NCI-H526 (cell line): ENCODE measurements at places on chromosomes 7 and 10.

GRCh38 chr7:131726686-131727085 is 170.3 kb upstream of the PODXL start:
- no peak for DNase-seq

GRCh38 chr10:73597346-73597745 is 6.2 kb upstream of the USP54 start:
- DNase-seq: no peak

GRCh38 chr10:86391986-86392722 is 25.6 kb upstream of the GRID1 start:
- no peak for DNase-seq

DNA sequence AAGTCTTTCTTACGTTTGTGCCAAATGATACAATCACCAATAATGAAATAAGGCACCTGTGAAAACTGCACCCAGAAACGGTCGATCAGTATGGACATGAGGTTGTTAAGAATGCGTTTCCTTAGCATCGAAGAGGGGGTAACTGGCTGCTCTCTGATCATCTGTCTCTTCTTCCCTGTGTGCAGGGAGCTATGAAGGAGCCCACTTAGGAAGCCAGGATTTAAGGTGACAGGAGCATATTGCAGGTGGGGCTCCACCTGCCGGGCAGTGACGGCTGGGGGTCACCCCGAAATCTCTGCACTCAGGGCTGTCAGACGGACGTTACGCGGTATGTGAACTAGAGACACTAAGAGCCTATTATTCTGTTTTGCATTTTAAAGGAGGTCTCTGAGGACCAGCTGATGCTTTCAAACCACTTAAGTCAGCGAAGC is 64.5 kb downstream of the CARD11 start:
- DNase-seq: no peak

GRCh38 chr7:51101111-51101757 is 215.4 kb downstream of the COBL start:
- no peak for DNase-seq

DNA sequence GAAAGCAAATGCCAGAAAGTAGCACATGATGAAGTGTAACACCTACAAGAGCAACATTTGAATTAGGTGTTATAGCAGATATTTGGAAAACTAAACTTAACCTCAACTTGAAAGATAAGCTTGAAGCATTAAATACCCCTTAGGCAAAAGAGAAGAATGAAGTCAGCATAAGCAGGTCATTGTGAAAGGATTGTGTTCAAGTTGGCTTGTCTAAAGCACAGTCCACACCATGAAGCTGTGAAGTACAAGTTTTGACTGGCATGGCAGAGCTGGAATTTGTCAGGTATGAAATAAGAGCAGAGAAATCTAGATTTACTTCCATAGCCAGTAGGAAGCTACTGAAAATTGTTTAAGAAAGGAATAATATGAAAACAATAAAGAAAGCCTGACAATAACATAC is 480.3 kb upstream of the POT1 start:
- no peak for DNase-seq

- peak; percentile 74 for DNase-seq
Observed at GRCh38 chr7:8365499-8366110, 67.8 kb upstream of the NXPH1 start.

- DNase-seq: no peak
Observed at GRCh38 chr7:140263277-140263676, 86.5 kb upstream of the KDM7A start.

DNA sequence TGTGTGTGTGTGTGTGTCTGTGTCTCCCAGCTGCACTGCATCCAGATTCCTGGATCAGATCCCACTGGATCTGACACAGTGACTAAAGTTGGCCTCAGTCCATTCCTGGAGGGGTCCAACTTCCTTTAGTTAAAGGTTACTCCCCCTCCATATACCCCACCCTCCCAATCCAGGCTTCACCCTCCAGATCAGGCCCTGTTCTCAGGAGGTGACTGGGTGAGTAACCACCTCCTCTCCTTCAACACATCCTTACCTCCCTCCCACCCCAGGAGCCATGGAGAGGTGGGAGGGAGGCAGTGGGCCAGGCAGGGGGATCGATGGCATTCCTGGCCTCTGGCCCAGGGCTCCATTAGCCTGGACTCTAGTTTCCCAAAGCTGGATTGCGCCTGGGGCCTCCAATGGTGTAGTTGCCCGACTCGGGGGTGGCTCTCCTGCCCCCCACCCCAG is 11.3 kb downstream of the KCNIP2 start:
- DNase-seq: no peak

GRCh38 chr10:69317175-69317604 is 38.9 kb downstream of the HK1 start:
- DNase-seq: no peak

DNA sequence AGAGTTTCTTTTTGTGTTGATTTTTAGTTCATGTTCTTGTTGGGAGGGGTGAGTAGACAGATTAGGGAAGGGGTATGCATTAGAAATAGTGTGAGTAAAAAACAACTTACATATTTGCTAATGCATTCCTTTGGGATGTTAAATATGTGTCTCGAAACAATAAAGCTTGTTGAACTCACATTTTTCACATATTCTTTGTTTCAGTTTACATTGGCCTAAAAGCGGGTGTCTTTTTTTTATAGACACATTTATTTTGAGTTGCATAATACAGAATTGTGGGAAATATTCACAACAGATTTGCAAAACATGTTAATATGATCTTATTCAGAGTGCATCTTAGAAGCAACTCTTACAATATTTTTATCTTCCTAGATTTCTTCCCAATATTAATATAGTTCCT is 337.5 kb upstream of the CNTNAP2 start:
- DNase-seq: no peak

GRCh38 chr7:124085179-124085578 is 52.3 kb upstream of the TMEM229A start:
- no peak for DNase-seq

GRCh38 chr10:89369156-89370105 is 8.4 kb upstream of the IFIT1B start:
- DNase-seq: no peak
